ENCODE measurements at places on chromosomes 2 and 18.

DNA sequence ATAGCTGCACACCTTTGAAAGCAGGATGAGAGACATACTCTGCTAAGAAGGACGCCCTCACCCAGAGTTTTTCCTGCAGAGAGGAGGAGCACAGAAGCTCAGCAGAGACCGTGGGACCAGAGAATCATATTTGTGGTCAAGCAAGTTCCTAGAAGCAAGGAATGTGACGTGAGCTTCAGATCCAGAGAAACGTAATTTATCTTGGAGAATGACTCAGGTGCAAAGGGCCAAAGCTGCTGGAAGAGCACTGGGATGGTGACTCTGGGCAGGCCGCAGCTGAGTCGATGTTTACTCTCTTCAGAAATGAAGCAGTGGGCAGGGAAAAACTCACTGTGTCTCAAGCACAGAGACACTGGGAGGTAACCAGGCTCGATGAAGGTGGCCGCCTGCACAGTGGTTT is 50.1 kb upstream of the IGFBP2 start:
- DNase-seq = no peak

DNA sequence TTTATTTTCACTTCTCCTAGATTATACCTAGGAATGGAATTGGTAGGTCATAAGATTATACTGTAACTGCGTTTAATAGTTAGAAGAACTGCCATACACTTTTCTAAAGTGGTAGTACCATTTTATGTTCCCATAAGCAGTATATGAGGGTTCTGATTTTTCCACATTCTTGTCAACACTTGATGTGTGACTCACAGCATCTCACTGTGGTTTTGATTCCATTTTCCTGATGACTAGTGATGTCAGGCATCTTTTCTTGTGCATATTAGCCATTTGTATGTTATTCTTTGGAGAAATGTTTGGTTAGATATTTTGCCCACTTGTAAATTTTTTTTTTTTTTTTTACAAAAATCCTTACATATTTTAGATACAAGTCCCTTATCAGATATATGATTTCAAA is 2.3 kb downstream of the DCAF17 start:
- DNase-seq = peak; percentile 35

DNA sequence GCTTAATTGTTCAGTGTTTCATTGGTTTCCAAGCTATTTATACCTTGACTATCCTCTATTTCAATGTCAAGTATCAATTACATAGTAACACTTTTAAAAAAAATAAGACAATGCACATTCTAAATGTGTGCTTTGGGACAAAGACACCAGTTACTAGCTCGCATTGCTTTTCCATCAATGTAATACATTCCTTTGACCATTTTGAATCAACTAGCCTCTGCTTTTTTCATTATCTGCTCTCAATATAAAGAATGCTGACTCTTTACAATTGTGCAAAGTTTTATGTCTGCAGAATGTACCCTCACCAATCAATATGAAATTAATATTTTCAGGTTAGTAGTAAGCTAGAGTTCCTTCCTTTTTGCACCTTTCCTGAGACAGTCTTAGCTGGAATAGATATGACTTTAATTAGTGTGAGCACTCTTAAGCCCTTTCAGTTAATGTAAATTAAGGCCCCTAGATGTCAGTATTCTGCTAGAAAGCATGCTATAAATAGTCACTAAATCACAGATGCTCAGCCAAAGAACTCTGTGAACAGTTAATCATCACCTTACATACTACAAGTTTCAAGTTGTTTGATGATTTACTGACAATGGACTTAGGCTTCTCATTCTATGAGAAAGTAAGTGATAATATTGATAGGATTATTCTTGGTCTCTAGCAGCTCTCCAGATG is 413.6 kb downstream of the PTH2R start:
- no peak for DNase-seq

- peak; percentile 57 for DNase-seq
Observed at GRCh38 chr2:26352892-26353291, 6.3 kb upstream of the ADGRF3 start.

DNA sequence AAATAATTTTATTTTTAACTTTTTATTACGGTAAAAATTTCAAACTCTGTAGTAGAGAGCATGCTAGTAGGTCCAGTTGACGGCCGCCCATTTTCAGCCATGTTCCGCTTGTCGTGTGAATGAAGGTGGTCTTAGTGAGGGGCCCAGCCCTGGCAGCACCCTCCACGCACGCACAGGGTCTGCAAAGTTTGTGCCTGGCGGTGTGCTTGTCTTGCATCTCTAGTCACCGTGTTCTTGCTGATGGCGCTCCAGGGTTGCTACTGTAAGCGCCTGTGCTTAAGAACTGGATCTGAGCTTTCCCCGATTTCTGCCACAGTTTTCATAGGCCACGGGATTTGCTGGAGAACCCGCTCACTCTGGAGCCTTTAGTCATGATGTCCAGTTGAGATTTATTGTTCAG is 28.9 kb downstream of the LDLRAD4 start:
- no peak for DNase-seq

- no peak for DNase-seq
Observed at GRCh38 chr2:20081841-20082240, 30.4 kb upstream of the LAPTM4A start.

- DNase-seq = peak; percentile 6
Observed at GRCh38 chr2:60954139-60954538, 63.4 kb upstream of the PEX13 start.

GRCh38 chr18:63236406-63236805 is 83.2 kb downstream of the BCL2 start:
- DNase-seq = no peak

DNA sequence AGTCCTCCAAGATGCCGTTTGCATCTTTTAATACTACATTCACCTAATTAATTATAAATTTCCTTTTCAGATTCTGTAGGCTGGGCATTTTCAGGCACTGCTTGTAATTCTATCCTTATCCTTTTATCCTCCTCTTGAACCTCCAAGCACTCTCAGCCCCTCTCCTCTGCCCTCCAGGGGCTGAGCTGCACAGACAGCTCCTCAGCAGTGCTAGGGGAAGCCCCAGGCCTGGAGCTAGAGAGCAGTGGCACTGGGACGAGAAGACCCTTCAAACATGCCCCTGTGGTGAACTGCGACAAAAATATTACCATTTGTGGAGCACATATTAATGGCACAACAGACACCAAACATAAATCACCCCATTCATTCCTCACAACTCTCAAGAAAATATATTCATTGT is 32.9 kb downstream of the CFAP210 start:
- DNase-seq = no peak

- no peak for DNase-seq
Observed at GRCh38 chr2:206716623-206717022, 1.6 kb downstream of the DYTN start.

DNA sequence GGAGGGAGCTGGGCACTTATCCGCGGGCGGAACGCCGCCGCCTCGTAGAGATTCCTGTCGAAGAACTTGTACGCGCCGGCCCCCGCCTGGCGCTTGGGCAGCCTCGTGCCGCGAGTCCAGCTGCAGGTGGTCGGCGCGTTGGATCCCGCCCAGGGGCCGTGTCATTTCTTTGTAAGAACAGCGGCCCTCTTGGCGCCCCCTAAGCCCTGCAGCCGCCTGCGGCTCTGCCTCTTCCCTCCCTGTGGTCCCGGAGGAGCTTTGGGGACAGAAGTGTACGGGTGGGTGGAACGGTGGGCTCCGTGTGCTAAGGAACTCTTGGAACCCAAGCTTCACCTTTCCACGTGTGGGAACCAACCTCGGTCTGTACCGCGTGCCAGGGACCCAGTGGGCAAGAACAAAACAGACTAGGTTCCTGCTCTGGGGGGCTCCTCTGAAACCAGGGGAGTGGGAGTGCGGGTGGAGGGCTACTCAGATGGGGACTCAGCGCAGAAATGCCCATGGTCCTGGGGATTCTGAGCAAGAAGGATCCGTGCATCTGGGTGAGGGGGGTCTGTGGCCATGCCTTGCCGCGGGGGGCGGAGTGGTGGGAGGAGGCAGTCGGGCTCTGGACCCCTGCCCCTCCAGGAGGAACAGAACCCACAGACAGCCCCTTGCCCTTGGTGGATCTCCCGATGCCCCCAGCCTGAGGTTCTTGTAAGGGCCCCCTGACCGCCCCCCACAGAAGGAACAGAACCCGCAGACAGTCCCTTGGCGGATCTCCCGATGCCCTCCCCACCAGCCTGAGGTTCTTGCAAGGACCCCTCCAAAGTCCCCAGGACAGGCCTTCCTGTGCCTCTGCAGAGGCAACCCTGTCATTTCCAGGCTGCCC is 1.5 kb downstream of the GPC1 start:
- DNase-seq = no peak

GRCh38 chr2:36857713-36858112 is 108.6 kb downstream of the STRN start:
- DNase-seq = no peak

DNA sequence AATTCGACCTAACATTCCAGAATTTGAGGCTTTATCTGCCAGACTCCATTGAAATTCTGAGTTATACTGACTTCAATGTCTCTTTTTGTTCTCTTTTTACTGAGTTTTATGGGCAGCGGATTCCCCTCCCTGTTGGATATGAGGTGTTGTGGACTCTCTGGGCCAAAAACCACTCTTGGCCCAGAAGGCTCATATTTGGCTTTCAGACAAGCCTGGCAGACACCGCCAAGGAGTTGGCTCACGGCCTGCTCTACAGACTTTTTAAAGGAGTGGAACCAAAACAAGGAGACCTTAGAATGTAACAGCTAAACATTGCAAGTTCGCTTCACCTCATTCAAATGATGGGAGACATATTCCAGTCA is 206.4 kb upstream of the NCKAP5 start:
- DNase-seq = no peak

GRCh38 chr2:229454934-229455631 is 184.0 kb upstream of the PID1 start:
- DNase-seq = no peak

- DNase-seq = no peak
Observed at GRCh38 chr2:206328974-206329373, 54.5 kb downstream of the ZDBF2 start.

- DNase-seq = no peak
Observed at GRCh38 chr2:238113611-238114010, 13.5 kb downstream of the ESPNL start.

DNA sequence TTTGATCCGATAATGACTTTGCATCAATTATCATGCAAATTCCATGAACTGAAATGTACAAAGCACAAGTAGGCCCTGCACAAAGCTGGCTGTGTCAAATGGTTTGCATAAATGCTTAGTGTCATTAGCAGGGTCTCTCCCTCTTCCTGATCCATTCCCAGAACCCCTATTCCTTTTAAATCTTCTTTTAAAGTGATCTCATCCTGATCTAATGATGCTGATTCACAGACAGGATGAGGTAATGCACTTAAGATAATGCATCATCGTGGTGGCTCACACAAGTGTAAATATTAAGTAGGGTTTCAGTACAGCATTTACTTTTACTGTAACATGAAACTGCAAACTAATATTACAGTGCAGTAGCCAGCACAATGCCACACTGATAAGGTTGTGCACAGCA is 304.8 kb upstream of the SOX11 start:
- no peak for DNase-seq
